ENCODE measurements at places on chromosomes 6 and 20.

DNA sequence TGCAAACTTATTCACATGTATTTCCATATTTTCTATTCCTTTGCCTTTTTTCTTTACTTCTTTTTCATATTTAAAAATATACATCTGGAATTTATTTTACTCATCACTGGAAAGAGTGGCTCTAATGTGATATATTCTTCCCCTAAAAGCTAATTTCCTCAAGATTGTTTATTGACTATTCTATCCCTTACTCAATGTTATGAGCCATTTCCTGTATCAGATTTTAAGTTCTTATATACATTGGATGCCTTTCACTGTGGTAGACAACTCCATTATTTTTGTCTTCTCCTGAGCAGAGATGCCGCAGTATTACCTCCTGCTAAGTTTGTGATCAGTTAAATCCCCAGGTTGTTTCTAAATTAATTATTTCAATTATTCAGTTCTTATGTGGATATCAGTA is 418.4 kb upstream of the JAG1 start:
- no peak for DNase-seq

DNA sequence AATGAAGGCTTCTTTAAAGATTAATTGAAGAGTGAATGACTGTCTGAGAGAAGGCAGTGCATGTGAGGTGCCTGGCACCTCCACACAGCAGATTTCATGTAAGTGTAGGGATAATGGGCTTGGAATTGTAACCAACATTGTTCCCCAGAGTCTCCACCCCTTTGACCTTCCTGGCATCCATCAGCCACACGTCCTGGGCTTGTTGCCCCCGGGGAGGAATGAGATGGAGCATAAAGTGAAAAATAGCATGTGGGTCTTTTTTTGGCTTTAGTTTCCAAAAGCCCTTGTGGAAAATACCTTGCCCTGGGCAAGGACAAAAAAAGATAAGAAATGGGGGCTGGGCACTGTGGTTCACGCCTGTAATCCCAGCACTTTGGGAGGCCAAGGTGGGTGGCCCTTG is 242.2 kb upstream of the ECI2 start:
- DNase-seq: no peak

DNA sequence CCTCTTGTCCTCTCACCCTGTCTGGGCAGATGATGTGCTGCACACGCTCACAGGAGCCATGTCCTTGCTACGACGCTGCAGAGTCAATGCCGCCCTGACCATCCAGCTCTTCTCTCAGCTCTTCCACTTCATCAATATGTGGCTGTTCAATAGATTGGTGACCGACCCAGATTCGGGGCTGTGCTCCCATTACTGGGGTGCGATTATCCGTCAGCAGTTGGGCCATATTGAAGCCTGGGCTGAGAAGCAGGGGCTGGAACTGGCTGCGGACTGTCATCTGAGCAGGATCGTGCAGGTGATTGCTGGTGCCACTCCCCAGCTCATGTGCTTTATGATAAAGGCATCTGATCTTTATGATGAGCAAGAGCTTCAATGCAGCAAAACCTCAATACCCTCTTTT is 82.3 kb upstream of the KIF25 start:
- DNase-seq: no peak

DNA sequence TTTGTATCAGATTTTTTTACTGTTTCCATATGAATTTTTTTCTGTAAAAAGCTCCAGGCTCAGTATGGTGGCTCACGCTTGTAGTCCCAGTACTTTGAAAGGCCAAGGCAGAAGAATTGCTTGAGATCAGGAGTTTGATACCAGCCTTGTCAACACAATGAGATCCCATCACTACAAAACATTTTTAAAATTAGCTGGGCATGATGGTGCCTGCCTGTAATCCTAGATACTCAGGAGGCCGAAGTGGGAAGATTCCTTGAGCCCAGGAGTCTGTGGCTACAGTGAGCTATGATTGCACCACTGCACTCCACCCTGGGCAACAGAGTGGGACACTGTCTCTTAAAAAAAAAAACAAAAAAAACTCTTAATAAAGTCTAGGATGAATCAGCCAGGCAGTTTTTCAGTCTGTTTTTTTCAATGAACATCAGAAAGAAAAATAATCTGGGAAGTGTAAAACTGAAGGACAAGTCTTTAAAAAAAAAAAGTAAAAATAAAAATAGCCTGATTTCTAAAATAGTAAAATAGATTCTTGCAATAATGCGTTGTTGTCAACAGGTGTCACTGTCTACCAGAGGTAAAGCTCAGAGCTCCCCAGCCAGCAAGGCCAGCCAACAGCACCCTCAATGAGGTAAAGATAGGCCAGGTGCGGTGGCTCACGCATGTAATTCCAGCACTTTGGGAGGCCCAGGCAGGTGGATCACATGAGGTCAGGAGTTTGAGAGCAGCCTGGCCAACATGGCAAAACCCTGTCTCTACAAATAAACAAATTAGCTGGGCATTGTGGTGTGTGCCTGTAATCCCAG is 9.3 kb upstream of the ATG5 start:
- peak; percentile 56 for DNase-seq

DNA sequence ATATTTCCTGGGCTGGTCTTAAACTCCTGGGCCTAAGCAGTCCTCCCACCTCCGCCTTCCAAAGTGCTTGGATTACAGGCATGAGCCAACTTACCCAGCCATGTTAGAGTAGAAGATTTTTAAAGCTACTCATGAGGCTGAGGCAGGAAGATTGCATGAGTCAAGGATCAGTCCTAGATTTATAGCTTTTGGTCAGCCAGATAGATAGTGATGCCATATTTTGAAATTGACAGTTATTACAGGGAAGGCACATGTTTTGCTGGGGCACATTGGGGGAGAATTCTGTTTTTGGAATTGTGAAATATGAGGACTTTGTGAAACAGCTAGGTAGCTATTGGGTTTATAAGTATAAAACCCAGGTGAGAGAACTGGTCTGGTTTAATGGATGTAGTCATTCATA is 40.9 kb downstream of the DOP1A start:
- no peak for DNase-seq

- peak; percentile 13 for DNase-seq
These were observed 124.2 kb downstream of the CEBPB start for GRCh38 chr20:50314678-50315335.

GRCh38 chr20:44393608-44394451 is 38.3 kb downstream of the HNF4A start:
- DNase-seq: no peak

DNA sequence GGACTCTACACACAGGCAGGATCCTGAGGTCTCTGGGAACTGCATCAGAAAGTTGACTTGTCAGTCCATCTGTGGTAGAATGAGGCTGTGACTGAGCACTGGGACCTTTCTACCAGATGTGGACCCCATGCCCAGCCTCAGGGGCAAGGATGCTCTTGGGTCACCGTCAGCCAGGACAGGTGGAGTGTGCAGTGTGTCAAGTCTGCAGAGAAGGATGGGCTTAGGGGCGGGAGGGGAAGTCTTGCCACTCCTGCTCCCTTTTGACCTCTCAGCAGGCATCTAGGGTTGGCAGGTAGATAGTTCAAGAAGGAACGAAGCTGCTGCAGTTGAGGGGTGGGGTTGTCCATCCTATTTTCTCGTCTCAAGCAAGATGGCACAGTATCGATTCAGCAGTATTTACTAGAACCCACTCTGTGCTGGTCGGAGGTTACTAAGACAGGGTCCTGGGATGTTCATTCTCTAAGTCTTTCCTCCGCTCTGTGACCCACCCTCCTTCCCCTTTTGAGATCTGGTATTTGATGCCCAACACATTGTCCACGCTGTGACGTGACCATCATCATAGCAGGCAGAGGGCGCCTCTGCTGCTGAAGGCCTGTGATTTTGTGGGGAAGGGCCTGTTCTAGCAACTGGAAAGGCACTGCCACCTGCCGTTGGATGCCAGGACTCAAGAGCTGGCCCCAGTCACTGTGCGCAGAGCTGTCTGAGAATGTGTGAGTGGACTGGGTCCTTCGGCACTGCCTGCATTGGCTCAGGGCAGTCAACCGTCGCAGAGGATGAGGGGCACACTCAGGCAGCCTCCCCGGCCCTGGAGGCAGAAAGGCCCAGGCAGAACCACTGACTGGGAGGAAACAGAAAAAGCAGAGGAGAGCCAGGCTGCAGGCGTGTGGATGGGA is 23.2 kb downstream of the RBCK1 start:
- DNase-seq: peak; percentile 70

- DNase-seq: no peak
These were observed 714.8 kb downstream of the EPM2A start for GRCh38 chr6:145020543-145020942.

DNA sequence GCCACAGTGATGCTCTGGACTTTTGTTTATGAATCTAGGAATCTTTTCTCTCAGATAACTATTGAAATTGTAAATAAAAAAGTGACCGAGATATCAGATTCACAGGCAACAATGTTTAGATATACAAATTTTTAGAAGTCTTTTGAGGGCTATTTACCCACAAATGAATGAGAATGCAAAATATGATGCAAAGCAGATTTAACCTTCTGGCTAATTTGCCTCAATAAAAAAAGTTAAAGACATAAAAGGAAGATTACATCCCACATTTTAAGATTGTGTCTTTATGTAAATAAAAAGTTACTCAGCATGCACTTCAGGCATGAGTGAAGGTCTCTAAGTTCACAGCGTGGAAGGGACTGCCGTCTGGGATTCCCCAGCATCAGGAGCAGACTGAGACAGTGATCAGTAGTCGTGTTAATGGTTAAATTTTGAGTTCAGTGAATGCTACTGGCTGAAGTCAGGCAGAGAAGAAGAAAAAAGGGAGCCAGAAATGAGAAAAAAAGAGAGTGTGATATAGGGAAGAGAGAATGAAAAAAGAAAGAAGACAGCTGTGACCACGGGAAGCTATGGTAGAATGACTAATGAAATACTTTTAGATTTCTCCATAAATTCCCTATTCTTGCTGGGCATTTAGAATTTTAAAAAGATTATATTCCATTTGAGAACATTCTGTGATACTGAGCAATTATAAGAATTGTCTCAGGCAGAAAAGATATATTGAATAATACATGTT is 93.6 kb downstream of the MYB start:
- DNase-seq: no peak

DNA sequence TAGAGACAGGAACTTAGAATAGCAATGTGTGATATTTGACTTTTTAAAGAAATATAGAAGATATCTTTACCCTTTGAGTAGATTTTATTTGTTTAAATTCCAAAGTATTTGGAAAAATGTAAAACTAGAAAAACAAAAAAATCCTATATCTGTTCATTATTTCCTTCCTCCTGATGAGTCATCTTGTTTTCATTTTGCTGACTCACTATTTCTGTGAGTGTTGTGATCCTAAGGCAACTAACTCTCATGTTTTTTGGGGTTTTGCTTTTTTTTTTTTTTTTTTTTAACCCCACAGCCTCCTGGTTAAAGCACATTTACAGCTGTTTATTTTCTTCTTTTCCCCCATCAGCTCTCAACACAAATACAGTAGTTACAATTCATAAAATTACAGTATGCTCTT is 37.8 kb upstream of the THEMIS start:
- no peak for DNase-seq

DNA sequence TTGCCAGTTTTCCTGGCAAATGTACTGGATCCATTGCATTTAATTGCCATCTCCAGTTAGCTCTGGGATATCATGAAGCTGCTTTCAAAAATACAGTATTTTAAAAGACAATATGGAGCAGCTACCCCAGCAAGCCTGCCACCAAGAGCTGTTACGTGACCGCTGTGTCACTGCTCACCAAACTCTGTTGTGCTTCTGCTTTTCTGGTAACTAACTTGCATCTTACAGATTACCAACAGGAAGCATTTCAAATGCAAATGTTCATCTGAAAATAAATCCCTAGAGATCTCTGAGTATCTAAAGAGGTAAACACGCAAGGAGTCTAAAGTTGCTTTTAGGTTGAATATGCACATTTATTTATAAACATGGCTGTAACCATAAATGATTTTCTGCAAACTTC is 1008.3 kb downstream of the KIF16B start:
- no peak for DNase-seq

GRCh38 chr6:47967843-47968242 is 143.2 kb downstream of the PTCHD4 start:
- no peak for DNase-seq

DNA sequence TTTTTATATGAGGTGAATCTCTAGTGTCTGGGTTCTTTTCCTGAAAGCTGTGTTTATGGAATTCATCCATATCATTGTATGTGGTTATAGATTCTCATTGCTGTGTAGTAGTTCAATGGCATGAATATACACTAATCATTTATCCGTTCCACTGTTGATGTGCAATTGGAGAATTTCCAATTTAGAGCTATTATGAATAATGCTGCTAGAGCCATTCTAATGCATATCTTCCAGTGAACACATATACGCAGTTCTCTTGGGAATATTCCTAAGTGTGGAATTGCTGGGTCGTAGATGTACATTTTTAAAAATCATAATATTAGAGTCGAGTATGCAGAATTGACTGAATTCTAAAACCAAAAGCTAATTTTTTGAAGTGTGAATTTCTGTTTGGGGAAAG is 327.5 kb upstream of the JAG1 start:
- DNase-seq: no peak

- no peak for DNase-seq
These were observed 1090.0 kb downstream of the EPHA7 start for GRCh38 chr6:92329208-92329847.

- no peak for DNase-seq
These were observed 56.0 kb downstream of the SASH1 start for GRCh38 chr6:148398678-148399077.

GRCh38 chr20:42313704-42314103 is 695.5 kb upstream of the CHD6 start:
- DNase-seq: no peak

- DNase-seq: no peak
These were observed 31.4 kb upstream of the NR2E1 start for GRCh38 chr6:108134213-108134970.

DNA sequence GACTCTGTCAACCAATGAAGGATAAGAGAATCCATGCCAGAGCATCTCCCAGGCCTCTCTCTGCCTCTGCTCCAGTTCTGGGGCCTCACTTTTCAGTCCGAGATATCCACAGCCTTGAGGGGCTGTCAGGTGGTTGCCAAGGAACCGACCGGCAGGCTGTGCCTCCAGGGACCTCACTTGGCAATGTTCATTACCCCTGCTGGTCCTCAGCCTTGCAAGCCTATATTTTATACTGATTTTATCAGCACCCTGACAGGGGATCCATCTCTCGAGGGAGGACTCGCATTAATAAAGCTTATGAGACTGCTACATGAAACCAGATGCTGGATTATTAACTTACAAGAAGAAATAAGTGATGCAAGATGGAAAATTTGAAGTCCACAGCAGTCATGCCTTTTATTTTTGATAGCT is 39.9 kb downstream of the TMC2 start:
- no peak for DNase-seq

DNA sequence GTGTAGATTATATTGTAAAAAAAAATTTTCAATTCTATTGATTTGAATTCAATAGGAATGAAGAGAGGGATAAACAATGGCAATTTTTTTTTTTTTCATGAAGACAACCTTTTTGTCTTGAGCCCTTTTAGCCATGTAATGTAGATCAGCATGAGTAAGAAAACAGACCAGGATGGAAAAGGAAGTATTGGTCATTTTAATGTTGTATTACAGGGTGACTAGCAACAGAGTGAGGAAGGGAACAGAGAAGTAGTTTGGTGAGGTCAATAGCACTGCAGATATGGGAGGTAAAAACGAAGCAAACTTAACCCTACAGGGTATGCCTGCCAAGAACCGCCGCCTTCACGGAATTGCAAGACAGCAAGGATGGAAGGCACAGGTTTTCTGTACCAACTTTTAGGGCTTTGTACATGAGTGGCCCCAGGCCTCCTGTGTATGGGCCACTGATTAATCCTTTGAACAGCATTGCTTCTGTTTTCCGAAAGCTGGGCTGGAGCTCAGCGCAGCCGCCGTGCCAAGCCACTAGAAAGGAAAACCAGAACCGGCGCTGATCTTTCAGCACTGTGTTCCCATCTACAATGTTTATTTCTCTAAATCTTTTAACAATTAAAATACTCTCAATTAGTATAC is 383.7 kb downstream of the CENPW start:
- no peak for DNase-seq
